OCI-LY7 (cell line): ENCODE measurements at places on chromosomes 7 and 10.

- no peak for DNase-seq
These were observed 151.0 kb upstream of the NEBL start for GRCh38 chr10:21048068-21048467.

DNA sequence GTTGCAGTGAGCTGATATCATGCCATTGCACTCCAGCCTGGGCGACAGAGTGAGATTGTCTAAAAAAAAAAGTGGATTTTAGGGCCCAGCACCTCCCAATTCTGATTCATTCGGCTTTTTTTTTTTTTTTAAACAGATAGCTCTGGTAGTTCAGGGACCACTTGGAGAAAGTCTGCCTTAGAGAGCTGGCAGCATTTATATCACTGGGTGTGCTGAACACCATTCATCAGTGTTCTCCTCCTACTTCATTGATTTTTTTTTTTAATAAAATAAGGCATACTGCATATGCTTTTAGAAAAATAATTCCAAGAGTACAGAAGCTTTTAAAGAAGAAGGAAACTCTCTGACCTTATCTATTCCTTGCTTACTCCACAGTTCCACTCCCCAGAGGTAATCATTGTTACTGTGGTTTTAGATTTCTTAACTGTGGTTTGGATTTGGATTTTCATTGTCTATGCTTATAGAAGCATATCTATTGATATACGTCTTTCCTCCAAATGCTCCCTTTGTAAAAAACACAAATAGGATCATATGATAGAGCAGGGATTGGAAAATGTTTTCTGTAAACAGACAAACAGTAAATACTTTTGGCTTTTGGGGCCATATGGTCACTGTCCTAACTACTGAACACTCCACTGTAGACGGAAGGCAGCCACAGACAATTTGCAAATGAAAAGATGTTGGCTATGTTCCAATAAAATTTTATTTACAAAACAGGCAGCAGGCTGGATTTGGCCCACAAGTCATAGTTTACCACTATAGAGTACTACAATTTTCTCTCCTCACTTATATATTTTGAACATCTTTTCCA lies 21.1 kb upstream of the SAR1A start:
- DNase-seq: no peak

DNA sequence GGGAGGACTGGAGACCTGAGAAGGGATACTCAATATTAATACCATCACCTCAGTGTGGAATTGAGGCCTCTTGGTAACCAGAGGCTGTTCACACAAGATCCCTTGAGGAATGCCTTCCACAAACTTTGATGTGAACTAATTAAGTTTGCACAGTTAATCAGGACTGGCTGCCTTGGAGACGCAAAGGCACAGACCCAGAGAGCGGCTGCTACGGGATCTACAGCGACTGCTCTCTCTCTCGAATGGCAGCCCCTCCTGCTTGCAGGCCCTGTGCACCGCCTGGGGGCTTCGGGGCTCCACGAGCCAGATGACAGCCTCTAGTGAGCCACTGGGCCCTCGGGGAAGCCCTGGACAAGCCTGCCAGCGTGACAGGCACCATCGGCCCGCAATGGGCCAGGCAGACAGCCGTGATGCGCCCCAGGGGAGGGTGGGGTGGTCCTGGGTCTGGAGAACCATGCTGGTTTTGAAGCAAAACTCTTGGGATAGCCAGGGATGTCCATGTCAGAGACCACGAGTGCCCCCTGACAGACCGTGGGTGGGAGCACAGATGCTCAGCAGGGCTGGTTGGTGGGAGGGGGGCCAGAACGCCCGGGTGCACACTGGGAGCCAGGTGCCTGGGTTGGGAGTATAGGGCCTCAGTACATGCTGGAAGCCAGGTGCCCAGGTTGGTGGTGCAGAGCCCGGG lies 195.6 kb downstream of the ELFN1 start:
- DNase-seq: no peak

DNA sequence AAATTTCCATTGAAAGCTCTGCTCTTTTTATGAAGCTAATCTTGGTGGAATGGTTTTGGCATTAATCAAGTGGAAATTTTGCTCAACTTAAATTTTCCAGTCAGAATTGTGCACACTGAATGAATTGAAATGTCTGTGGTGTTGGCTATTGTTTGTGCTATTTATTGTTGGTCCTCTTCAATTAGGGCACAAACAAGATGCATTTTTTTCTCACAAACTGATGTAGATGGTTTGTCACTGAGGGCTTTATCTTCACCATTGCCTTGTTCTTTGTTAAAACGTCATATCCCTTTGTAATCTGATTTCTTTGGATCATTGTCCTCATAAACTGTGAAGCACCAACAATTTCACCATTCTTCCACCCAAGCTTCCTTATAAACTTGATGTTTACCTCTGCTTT lies 152.1 kb upstream of the RHOBTB1 start:
- DNase-seq: no peak

DNA sequence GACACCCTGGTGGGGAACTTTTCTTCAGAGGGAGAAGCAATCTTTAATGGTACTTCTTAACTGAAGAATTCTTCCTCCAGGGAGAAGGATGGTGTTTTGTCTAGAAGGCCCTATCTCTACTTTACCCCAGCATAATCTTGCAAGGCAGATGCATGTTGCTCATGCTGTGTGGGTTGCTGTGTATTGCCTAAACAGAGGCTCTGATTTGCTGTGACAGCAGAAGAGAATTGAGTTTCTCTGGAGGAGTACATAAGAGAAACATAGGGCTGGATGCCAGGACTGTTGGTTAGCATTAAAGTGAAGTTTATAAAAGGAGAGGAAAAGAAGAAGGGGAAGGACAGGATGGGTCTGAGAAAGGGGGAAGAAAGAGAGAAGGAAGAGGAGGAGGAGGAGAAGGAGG lies 248.1 kb upstream of the HPS1 start:
- no peak for DNase-seq

DNA sequence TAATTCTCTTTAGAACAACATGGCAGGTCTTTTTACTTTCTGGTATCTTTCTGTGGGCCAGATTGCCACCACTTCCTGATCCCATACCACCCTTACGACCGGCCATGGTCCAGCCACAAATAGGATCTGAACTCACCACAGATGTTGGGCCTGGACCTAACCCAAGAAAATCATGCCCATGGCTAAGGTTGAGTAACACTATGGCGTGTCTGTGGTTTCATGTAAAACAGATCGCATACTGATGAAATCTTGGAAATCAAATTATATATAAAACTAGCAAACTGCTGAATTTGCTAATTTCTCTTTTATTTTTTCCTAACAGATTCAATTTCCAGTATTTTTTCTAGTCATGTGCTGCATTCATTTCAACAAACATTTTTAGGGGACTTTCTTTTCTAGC lies 77.2 kb downstream of the CH25H start:
- no peak for DNase-seq

DNA sequence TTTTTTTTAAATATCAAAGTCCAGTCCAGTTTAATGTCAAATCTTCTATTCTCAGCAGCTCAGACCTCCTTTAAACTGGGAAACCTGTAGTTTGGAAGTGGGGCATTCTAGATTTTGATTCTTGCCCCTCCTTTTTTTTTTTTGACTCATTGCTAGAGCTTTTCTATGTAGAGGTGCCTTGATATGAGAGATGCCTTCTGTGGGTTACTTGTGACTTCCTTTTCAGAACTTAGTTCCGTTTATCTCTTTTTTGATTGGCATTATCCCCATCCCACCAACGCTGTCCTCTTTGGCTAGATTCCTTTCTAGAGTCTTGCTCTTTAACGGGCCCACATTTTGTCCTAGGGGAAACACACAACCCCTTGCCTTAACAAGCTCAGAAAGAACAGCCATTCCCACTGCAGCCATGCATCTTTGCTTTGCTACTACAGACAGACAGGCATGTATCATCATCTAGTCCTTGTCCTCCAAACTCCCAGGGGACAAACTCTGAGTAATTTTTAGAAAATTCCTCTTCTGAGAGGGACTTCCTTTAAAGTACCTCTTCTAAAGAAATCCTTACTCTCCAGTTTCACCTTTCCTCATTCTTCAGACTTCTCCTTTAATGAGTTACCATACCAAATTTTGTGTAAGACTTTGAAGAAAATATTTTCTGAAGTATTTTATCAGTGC lies 153.6 kb downstream of the PHF14 start:
- DNase-seq: no peak

GRCh38 chr7:101595766-101596537 lies 33.1 kb downstream of the MYL10 start:
- no peak for DNase-seq

DNA sequence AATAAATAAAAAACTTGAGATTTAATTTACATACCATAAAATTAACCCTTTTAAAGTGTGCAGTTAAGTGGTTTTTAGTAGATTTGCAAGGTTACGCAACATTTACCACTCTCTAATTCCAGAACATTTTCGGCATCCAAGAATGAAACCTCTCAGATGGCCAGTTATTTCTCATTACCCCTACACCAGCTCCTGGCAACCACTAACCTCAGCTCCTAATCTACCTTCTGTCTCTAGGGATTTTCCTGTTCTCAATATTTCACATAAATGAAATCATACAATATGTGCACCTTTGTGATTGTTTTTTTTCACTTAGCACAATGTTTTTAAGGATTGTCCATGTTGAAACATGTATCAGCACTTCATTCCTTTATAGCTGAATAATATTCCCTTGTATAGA lies 45.1 kb downstream of the INPP5F start:
- DNase-seq: no peak

- no peak for DNase-seq
These were observed 405.5 kb upstream of the C7orf33 start for GRCh38 chr7:148185041-148185440.

DNA sequence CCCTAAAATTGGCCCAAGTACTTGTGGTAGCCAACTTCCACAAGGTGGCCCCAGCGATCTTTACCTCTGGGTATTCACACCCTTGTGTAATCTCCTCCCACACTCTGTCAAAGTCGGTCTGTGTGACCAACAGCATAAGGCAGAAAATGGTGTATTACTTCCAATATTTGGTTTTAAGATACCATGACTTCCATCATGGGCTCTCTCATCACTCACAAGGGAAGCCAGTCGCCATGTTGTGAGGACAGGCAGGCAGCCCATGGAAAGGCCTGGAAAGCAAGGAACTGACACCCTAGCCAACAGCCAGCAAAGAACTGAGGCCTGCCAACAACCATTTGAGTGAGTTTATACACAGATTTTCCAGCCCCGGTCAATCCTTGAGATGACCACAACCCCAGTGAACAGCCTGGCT lies 91.0 kb upstream of the KMT2E start:
- peak; percentile 92 for DNase-seq

- peak; percentile 66 for DNase-seq
These were observed 40.4 kb upstream of the BPGM start for GRCh38 chr7:134605978-134606923.

DNA sequence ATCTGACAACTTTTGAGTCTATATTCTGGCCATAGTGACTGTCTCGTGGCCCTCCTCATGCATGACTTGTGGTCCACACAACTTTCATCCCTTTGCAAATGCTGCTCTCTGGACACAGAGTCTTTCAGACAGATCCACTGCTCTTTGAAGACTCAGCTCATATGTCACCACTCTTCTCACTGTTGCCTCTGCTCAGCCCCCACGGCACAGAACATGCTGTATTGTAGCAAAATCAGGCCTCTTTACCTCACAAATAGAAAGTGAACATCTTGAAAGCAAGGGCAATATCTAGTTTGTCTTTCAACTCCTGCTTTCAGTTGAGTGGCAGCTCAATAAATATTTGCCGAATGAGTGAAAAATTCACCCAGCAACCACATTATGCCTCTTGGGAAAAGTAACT lies 443.5 kb downstream of the NRG3 start:
- no peak for DNase-seq

GRCh38 chr10:95395947-95396449 lies 105.2 kb upstream of the PDLIM1 start:
- no peak for DNase-seq

GRCh38 chr10:122374859-122375678 lies 561 bp downstream of the PLEKHA1 start:
- DNase-seq: peak; percentile 71

DNA sequence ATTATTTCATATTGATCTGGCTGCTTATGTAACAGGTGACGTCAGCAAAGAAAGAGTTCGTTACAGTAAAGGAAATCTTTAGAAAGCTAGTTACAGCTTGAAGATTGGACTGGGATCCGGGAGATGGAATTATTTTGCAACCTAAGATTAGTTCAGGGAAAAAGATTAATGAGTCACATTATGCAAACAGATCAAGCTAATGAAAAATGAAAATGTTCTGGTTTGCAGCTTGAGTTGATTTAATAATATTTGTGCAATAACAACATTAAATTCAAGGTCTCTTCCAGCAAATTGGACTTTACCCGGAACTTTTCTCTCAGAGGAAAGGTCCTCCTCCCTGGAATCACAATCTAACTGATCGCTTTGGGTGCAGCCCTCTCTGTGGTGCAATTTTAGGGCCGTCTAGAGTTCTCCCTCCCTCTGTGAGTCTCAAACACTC lies 119.5 kb downstream of the OTUD1 start:
- no peak for DNase-seq

GRCh38 chr7:45653209-45653907 lies 79.2 kb downstream of the ADCY1 start:
- DNase-seq: no peak

- no peak for DNase-seq
These were observed 96.8 kb downstream of the TRRAP start for GRCh38 chr7:98974906-98975816.
